GF-D8 (cell line): ENCODE measurements at places on chromosomes 7 and 10.

GRCh38 chr10:1402016-1402770 lies 335.1 kb downstream of the ADARB2 start:
- DNase-seq, result no peak

DNA sequence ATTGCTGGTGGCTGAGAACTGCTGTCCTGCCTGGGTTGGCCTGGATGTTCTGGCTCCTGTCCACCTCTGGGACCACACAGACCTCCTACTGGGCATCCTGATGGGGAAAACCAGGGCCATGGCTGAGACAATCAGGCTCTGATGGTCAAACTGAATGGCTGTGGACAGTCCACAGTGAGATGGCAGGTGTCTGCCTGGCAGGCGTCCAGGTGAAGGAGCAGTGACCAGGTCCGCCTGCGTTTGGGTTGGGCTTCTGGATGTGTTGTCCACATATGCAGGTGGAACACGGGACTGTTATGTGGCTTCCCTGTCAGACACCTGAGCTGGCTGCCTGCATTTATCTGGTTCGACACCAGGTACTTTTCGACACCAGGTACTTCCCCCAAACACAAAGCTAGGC lies 241.7 kb downstream of the BUB3 start:
- DNase-seq, result no peak

DNA sequence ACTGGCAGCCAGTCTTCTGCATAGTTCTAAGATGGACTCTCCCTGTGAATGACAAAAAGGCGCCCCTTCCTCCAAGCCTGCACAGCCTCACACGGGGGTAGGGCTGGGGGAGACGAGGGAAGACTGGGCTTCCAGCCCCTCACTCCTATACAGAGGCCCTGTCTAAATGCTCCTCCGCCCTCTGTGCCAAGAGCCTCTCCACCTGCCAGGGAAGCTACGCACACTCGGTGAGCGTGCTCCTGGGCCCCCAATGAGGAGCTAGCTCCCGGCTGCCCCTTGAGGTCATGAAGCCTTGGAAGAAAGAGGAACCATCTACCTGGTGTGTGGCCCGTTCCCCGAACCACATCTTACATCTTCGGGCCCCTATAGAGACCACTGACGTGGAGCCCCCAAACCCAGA lies 54.8 kb downstream of the CRTAC1 start:
- DNase-seq, result no peak

DNA sequence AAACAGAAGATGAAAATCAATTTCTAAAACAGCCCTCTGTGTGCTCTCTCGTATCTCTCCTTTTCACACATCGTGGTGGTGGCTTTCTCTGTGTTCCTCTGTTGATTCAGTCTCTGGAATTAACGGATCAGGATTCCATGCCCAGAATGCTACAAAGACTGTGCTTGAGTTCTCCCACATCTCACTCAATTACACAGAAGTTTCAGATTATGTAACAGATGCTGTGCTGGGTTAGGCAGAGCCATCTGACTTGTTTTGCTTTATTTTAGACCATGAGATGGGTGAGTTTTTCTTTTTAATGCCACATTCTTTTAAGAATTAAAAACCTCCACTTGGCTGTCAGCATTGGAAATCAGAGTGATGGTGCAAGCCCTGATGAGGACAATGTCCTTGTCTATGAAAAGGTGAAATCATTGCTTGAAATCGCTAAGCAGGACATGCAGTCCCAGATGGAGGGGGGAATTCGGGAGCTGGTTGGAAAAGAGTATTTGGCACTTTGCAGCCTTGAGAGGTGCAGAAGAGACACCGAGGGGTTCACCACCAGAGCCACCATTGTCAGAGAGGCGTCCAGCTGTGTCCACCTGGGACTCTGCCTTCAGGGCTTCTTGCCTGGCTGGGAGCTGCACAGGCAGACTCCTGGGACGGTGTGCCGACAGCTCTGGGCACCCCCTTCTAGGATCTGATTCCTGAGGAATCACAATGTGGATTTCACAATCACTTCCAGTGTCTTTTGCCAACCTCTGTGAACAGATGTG lies 80.4 kb downstream of the EGFR start:
- no peak for DNase-seq

- no peak for DNase-seq
Observed at GRCh38 chr7:86991093-86991769, 68.2 kb downstream of the ELAPOR2 start.

- no peak for DNase-seq
Observed at GRCh38 chr7:154902600-154903082, 100.3 kb downstream of the PAXIP1 start.

GRCh38 chr10:106424981-106425380 lies 739.5 kb downstream of the SORCS1 start:
- no peak for DNase-seq

DNA sequence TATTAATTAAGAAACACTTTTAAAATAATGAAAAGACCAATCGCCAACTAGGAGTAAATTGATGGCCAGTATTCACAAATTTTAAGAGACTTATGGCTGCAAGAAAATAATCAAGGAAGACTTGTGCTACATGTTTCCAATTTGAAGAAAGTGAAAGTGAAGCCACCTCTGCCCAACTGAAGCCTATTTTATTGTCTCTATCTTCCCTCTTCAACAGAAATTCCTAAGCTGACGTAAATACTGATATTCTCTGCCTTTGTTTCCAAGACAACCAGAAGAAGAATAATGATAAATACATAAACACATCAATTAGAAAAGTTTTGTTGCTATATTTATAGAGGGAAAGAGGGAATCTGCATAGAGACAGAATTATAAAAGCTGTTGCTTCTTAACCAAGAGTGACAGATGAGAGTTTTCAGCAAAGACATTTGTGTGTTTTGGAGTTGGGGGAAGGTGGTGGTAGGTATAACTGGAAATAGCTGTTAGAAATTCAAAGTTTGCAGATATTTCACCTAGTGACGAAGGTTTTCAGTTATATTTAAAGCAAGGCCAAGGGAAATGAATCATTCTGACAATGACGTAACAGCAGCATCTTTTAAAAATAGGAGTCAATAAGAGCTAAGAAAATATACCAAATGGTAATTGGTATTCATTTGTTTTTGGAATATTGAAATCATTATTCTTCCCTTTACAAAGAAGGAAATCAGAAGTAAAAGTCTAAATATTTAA lies 576.6 kb upstream of the SORCS1 start:
- DNase-seq, result no peak

DNA sequence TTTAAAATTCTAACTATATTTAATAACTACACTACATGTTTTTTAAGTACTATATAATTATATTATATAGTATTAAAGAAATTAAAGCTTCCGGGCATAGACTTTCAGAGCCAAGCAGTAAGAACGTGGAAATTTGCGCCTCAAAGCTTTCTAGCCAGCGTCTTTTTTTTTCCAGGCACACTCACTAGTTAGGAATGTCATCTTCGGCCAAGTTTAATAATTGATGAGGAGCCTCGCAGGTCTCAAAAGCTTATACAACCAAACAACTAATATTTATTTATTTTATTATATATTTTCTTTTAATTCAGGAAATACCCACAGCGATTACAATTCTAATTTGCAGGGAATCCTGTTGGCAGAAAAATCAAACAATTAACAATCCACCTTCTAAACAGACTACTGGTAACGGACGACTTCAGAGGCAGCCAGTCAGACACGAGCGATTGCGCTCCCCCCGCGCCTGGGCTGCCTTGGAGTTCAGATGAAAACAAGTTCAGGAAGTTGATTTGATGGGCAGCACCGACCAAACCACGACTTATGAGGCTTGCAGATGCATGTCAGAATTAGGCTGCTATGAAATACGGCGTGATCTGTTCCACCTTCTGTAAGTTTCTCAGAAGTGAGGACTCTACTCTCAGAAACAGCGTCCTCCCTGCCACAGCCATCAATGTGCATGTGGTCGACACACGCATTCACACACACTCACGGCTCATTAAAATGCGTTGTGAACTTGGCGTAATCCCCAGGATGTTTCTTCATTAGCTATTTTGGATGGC lies 431.8 kb upstream of the MGMT start:
- peak; percentile 1 for DNase-seq

DNA sequence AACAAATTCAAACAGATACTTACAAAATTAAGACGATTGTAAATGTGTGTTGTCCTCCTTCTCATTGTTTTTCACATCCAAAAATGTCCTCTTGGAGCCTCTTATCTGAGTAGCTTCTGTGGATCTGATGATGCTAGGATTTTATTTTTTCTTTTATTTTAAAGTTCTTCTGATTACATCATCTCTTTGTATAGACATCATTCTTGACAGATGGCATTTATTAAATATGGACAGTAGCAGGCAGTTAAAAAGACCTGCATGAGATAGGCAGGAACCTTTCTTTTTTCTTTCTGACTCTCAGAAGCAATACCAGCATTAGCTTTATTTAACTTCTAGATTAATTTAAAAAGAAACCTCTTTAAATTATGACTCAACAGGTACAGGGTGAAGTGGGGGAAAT lies at the start of gene RPA3:
RPA3 (minus strand) TSS at position 116 of the 400 bp plus-strand sequence. CDS start 78,189 bp downstream, outside the sequence.
- DNase-seq, result no peak

DNA sequence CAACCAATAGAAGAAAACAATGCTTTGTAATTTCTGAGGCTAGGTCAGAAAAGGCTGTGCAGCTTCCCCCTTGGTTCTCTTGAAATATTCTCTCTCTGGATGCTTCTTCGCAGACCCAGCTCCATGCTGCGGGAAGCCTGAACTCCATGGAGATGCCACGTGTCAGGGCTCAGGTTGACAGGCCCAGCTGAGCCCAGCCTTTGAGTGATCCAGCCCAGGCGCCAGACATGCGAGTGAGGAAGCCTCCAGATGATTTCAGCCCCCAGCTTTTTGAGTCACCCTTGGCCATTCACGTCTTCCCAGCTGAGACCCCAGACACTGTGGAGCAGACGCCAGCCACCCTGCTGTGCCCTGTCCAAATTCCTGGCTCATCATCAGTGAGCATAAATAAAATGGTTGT lies 378.4 kb upstream of the NRP1 start:
- no peak for DNase-seq

GRCh38 chr7:44112231-44112996 lies 8.3 kb downstream of the AEBP1 start:
- DNase-seq, result no peak

- no peak for DNase-seq
Observed at GRCh38 chr7:42096681-42097561, 140.1 kb downstream of the GLI3 start.

DNA sequence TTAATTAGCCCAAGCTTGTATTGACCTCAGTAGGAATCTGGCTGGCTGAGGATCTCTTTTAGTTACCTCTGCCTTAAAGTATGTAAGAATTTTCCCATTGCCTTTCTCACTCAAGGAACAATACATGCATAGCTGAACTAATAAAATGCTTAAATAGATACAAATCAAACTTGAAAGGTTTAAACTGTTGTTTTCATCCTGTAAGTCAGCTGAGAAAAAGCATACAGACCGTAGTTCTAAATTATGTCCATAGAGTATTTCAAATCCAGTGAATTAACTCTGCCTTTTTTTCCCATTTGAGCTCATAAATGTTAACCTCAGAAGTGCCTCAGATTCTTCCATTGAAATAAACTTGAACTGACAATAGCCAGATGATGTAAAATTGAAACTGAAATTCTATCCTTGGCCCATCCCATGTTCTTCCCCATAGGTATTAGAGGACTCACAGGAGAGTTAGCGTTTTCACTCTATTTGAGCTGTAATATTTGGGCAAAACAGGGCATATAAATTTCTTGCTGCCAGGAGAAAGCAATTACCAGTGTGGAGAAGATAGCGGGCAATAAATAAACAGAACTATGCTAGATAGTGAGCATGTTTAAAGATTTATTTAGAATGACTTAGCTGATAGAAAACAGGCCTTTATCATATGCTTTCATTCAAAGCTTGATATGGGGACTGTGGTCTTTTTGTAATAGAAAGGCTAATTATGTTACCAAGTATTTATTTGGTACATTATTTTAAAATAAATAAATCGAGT lies 163.7 kb downstream of the WNT2 start:
- DNase-seq, result no peak

- no peak for DNase-seq
Observed at GRCh38 chr7:96120445-96121225, 201.3 kb downstream of the SLC25A13 start.

- no peak for DNase-seq
Observed at GRCh38 chr7:18508443-18509427, 13.2 kb downstream of the HDAC9 start.

GRCh38 chr10:43225787-43226153 lies 41.1 kb downstream of the RASGEF1A start:
- no peak for DNase-seq

DNA sequence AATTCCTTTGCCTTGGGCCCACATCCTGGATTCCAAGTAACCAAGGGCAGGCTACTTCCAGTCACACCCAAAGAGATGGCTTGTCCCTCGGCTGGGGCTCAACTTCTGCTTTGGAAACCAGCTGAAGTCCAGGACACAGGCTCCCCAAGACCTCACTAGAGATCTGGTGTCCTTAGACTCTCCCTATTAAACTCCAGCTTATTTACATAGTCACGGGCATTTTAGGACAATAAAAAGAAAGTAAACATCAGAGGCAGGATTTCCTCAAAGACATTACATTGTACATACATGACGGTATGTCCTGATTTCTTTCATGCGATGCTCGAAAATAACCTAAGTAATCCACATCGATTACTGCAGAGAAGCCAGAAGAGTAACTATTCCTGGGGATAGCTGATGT lies 461.5 kb upstream of the C7orf33 start:
- no peak for DNase-seq

- no peak for DNase-seq
Observed at GRCh38 chr10:119409906-119410305, 132.6 kb downstream of the RGS10 start.

DNA sequence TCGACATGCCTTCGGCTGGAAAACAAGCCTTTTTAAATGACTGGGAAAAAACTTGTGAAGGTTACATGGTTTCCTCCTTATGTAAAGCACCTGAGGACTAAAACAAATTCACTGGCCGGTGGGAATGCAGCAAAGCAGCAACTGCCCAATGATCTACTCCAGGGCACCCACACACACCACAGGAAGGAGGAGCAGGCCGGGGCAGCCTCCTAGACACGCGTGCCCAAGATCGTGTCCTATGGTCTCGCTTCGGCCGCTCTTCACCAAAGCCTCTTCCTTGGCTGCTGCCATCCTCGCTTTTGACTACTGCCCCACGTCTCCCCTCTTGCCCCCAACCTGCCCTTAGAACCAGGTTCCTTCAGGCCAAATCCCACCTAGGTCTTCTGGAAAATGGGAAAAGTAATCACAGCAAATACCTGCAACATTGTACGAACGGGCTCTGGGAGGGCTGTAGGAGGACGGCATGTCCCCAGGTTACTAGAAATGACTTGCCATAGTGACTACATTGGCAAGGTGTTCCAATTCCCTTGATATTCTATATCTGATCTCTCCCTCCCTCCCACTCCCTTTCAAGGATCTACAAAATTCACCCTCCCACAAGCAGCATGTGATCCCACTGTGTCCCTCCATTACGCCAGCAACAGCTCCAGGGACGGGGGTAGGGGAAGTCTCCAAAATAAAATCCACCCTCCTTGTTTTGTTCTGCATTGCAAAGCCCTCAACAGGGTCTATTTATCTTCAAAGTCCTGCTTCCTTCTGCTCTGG lies 84.9 kb downstream of the RNF216 start:
- DNase-seq, result no peak

GRCh38 chr7:36868727-36869411 lies 144.6 kb upstream of the AOAH start:
- DNase-seq, result no peak

- DNase-seq, result no peak
Observed at GRCh38 chr10:118272149-118272721, 69.9 kb downstream of the FAM204A start.
